ENCODE measurements at places on chromosomes 3 and 15.

GRCh38 chr15:57861815-57862586 lies 155.5 kb downstream of the POLR2M start:
- DNase-seq: no peak

- DNase-seq: no peak
These were observed 27.0 kb upstream of the RASGRF1 start for GRCh38 chr15:79117442-79118204.

- no peak for DNase-seq
These were observed 180.3 kb upstream of the ROBO2 start for GRCh38 chr3:76859596-76859995.

- DNase-seq: peak; percentile 31
These were observed 1.3 kb downstream of the CACNA1D start for GRCh38 chr3:53495520-53496391.

DNA sequence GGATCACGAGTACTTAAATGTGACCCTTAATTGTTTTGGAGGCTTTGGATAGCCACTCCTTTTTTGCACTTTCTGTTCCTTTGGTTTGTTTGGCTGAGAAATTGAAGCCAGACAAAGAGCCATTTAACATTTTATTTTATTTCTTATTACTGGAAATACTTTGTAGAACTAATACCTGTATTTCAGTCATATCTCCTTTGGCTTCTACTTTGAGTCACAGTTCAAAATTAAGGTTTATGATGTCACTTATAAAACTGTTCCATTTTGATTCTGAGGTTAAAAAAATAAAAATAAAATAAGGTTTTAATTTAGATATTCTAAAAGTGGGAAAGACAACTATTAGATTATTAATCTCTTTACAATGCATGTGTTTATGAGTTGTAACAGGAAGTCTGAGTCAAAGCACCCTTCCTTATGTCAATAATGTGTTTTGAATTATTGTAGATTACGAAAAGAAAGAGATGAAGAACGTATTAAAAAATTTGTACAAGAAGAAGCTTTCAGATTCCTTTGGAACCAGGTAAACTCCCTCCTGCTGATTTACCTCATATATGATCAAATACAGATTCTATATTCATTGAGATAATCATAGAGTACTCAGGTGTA lies 16.9 kb upstream of the NXPE3 start:
- DNase-seq: no peak

GRCh38 chr15:82548700-82549099 lies 8.4 kb upstream of the RPS17 start:
- DNase-seq: peak; percentile 35

DNA sequence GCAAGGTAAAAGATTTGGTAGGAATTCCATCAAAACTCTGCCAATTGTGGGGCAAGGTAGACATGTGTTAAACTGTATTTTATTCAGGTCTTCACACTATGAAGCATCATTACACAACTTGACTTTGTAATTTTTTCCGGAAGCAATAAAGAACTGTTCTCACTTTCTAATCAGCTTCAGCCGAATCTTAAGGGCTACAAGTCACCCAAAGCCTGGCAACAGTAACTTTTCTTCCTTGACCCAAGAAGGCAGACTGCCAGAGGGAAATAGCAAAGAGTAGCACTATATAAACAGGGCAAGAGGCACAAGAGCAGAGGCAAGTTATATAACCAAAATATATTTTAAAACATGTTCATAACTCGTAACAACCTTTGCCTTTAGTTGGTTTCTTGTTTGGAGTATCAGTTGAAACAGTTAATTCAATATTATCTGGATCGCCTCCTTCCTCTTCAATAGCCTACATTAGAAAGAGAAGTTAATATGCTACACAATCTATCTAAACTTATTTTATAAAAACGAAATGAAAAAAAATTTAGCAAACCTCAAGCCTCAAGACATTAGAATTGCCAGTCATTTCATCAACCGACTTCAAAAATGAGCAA lies 1.4 kb downstream of the SLTM start:
- DNase-seq: peak; percentile 39

DNA sequence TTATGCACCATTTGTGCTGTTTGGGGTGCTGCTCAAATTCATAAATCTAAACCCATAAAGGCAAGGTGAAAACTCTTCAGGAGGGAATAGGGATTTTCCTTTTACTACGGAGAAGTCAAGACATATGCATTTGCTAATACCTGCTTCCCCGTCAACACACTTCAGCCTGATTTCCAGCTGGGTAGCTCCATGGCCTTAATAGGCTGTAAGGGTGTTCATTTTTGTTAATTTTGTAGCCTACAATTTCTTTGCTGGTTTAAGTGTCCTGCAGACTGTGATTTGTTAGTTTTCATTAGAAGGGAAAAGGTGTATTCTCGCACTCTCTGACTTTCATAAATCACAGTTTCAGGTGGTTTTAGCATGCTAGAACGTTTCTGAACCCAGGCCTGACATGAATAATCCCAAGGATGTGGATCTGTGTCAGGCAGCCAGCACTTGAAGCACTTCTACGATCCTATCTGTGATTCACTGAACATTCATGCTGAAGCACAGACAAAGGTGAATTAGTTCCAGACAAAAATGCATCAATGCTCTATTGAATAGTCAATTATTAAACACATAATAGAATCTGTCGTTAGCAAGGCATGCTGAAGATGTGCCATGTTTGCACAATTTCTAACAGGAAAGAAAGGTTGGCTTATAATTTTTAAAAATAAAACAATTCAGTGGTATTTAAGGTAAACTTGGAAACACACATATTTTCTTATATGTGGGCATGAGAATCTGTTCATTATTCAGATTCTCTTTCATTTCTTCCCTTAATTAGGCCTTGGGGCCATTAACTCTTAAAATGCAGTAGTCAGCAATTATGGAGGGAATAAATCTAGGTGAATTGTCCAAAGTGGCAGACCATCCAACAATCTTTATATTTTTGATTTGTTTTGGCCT lies 17.9 kb upstream of the NMNAT3 start:
- no peak for DNase-seq

DNA sequence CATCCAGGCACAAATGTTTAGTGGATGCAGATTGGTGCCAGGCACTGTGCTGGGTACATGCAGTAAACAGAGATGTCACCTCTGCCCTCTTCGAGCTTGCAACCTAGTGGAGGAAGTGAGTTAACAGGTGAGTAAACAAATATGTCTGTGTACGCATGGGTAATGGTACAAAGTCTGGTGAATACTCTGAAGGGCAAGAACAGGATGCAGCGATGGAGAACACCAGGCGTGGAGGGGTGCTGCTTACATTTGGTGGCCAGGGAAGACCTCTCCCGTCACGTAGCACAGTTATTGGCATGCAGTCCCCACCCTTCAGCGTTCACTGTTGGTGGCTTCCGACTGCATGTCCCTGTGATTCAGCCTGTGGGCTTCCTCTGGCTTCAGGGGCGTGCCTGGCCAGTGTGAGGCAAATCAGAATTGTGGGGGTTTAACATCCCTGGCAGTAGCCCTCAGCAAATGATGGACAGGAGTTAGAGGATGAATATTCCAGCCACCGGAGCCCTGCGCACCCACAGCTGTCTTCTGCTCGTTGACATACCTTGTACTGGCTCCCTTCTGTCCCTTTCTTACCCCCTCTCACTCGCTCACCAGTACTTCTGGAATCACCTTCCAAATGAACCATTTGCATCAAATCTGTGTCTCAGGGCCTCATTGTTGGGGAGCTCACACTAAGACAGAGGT lies 9.1 kb upstream of the HDAC11 start:
- no peak for DNase-seq

GRCh38 chr3:118710532-118710931 lies 324.1 kb downstream of the IGSF11 start:
- DNase-seq: no peak
